AG09309 (cell line): ENCODE measurements at places on chromosomes 13 and 19.

GRCh38 chr19:4368128-4368820 lies 24.9 kb downstream of the MPND start:
- no peak for DNase-seq

- no peak for DNase-seq
These were observed 94.5 kb upstream of the TM9SF2 start for GRCh38 chr13:99406799-99407201.

DNA sequence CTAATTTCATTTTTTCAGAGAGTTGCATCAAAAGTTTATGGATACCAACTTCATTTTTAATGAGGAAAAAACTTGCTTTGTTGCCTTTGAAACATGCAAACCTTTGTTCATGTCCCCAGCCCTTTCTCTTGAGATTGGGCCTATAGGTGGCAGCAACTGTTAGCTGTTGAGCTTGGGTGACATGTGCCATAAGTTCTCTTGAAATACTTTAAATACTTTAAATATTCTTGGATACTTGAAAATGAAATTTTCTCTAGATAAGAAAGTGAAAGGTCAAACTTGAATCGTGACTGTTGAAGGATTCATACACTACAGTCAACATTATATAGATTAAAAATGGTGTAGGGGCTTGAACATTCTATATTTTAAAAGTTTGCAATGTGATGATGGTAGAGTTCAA lies 294.9 kb downstream of the NDFIP2 start:
- peak; percentile 57 for DNase-seq

GRCh38 chr13:110893571-110893970 lies 21.3 kb downstream of the ANKRD10 start:
- no peak for DNase-seq

DNA sequence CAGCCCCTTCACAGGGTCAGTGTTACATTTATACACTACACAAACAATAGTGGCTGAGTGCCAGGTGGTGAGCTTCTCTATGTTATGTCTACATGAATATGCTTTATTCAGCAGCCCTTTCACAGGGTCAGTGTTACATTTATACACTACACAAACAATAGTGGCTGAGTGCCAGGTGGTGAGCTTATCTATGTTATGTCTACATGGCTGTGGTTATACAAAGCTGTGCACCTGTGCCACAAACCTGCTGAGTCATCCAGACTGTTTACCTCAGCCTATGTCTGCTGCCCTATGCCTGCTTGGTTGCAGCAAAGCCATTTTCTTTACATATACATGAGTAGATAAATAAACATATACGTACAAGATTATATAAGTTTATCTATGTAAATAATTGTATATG lies 76.5 kb downstream of the ZNF726 start:
- DNase-seq: no peak

DNA sequence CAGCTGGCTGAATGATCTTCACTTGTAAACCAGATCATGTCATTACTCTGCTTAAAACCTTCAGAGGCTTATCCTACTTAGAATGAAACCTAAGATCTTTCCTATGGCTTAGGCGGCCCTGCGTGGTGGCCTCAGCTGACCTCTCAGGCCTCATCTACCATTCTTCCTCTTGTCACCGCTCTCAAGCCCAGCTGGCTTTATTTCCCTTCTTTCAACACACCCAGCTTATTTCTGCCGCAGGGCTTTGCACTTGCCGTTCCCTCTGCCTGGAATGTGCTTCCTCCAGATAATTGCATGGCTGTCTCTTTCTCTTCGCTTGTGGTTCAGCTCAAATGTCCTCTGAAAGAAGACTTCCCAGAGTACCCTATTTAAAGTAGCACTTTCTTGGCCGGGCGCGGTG lies 3.6 kb upstream of the ASF1B start:
- no peak for DNase-seq

- DNase-seq: no peak
These were observed 414 bp upstream of the ADAT3 start for GRCh38 chr19:1904860-1905109.
